ENCODE measurements at places on chromosomes 16 and 17.

DNA sequence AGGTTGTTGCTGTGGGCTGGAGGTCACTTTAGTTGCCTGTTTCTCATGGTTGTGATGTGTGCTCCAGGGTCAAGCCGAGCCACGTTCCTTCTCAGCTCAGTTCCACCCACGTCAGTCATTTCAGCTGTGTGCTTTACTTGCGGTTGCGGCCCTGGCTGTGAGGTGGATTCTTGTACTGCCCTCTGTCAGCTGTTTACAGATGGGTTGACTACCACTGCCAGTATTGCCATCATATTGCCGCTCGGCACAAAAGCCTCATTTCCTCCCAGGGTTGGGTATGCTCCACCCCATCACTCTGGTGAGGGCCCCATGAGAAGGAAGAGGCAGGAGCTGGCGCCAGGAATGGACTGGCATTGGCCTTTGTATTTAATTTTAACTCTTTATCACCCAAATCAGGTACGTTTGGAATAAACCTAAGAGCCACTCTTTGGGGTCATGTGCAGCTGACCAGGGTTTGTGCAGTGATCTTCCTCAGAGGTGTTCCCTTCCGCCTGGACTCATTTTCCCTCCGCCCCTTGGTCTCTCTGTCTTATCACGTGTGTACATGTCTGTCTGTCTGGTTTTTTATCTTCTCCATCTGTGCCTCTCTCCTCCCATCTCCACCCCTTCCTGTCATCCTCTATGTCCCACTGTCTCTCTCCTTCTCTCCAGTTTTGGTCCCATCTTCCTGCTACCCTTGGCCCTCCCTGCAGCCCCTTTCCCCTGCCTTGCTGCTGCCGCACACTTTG lies 25.0 kb downstream of the METTL22 start:
- no peak for DNase-seq

- DNase-seq: no peak
Observed at GRCh38 chr17:42913981-42914617, 13.5 kb downstream of the G6PC1 start.

- peak; percentile 39 for DNase-seq
Observed at GRCh38 chr17:50117202-50118051, 12.5 kb downstream of the SAMD14 start.

GRCh38 chr16:8026450-8026849 lies 563.9 kb downstream of the TMEM114 start:
- no peak for DNase-seq

DNA sequence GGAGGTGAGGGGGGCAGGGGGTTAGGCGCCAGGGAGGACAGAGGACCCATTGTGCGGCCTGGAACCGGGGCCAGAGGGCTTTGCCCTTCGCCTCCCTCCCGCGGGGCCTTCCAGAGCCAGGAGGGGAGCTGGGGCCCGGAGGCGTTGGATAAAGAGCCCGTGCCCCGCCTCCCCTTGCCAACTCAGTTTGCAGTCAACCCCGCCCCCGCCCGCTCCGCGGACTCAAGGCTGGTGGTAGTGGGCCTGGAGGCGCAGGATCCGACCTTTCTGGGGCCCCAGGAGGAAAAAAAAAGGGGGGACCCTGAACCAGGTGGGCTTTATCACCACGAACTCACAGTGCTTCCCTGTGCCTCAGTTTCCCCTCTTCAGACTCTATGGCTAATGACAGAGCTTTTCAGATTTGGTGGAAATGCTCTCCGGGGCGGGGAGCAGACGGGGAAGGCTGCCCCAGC lies 2.0 kb upstream of the SPHK1 start:
- DNase-seq: no peak

- DNase-seq: no peak
Observed at GRCh38 chr17:77300016-77300686, 159.4 kb downstream of the SEC14L1 start.

DNA sequence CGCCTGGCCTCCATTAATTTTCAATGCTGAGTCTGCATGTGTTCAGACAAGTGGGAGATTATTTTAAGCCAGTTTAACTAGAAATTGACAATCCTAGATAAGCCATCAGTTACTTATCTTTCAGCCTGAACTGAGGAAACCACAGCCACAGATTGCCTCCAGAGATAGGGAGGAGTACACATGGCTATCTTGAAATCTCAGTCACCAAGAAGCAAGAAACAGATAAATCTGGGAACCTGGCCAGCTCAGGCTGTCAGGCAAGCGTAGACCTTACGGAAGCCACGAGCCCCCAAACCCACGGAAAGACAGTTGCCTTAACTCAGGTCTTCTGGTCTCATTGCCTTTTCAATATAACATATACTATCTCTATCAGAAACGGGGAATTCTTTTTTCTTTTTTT lies 2.0 kb upstream of the GLG1 start:
- no peak for DNase-seq

DNA sequence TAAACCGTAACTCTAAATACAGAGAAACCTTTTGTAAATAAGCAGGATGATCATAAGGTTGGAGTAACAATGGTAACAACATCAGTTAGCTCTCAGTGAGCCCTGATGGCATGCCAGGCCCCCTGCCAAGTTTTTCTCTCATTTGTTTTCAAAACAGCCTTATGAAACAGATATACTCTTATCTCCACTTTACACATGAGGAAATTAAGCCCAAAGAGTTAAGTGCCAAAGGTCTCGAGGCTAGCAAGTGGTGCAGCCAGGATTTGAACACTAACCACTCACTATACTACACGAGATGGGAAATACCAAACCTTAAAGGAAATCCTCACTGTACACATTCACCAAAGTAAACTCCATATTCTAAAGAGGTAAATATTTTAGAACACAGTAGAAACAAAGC lies 15.0 kb downstream of the USP31 start:
- no peak for DNase-seq

Measured in stimulated activated CD4-positive, alpha-beta T cell treated with anti-CD3 and anti-CD28 coated beads, Interleukin-12 subunit alpha, Interleukin-12 subunit beta, amount 100 ng/mL, for 24 hours (primary cell).